ENCODE measurements at places on chromosomes 6 and 20.

DNA sequence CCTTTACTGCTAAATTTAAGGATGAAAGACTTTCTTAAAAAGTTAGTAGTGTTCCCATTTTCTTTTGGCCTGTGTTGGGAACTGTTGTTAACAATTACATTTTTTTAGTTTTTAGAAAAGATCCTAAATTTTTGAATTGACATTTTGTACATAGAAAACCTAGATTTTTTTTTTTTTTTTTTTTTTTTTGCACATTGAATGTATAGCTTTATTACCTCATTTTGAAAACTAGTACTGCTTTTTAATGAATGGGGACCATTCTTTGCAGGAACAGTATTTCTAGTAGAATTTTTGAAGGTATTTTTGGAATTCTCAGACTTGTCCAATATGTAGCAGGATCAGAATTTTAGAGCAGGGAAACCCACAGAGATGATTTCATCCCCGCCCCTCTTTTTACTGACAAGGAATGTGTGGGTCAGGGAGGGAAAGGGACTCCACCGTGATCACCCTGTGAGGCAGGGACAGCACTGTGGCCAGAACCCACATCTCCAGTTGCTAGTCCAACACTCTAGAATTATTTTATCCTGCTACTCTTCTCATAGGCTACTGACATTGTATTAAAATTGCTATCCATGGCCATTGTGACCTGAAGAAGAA is 154.4 kb upstream of the SUPT3H start:
- DNase-seq, result no peak

DNA sequence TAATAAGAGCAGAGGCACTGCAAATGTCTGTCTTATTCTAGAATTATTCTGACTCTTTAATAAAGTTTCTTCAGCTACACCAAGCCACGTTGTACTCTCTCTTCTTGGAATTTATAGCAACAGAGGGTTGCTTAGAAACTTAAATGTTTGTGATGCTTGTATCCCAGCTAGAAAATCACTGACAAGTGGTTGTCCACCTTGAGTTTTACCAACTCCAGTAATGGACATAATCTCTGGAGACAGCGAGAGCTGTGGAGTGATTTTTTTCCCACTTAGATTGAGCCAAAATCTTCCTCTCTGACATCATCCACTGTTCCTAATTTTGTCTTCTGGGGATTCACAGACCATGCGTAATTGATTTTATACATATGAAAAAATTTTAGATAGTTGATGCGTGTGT is 8.0 kb downstream of the ECT2L start:
- no peak for DNase-seq

- DNase-seq, result no peak
Measured at GRCh38 chr20:53698371-53698978, 104.8 kb upstream of the ZNF217 start.

DNA sequence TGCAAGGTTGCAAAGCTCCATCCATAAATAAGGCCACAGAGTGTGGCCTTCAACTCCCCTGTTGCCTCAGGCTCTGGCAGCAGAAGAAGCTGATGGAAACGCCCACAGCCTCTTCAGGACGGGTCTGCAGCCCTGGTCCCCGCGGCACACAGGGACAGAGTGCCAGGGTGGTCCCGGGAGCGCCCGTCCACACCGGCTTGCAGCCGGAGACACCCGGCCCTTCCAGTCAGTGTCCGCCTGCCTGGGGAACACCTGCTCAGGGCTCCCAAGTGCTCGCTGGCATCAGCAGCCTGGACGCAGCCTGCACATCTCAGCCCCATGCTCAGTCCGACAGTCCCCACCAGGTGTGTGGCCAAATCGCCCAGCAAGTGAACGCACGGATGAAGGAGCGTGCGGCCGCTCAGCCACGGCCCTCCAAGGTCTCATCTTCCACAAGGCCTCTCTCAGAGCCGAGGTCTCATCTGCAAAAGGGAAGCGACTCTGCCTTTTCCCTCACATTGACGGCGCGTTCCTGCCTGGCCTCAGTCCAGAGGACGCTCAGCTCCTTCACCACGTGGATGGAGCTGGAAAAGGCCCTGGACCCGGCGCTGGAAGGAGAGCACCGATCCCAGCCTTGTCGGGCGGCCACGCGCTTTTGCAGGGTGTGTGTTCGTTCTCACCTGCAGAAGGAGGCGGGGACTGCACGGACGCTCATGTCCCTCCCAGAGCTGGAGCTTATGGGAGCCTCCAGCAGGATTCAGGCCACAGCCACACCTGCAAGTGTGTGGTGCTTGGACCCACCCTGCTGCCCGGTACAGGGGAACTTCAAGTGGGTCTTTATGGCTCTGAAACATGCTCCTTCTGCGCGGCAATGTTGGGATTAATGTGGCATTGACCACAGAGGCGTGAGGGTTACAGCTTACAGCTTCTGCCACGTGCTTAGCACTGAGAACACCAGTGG is 180.4 kb downstream of the DLL1 start:
- DNase-seq, result no peak

- peak; percentile 68 for DNase-seq
Measured at GRCh38 chr6:104639668-104640067, 220.1 kb downstream of the HACE1 start.

DNA sequence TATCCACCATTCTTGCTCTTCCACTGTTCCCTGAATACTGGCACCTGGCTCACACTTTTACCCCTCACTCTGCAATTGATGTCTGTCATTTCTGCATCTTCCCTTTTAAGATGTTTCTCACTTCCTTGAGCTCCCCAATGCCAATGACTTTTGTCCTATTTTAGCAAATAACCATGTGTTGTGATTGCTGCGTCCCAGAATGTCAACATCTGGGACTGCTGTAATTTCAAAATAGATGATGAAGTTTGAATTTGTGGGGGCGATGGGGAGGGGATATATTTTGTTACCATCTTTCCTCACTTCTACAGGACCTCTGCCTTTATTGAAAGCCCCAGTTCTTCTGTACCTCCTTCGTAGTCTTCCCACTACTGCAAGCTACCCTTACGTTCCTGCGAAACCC is 40.0 kb upstream of the ADGRF5 start:
- DNase-seq, result no peak

DNA sequence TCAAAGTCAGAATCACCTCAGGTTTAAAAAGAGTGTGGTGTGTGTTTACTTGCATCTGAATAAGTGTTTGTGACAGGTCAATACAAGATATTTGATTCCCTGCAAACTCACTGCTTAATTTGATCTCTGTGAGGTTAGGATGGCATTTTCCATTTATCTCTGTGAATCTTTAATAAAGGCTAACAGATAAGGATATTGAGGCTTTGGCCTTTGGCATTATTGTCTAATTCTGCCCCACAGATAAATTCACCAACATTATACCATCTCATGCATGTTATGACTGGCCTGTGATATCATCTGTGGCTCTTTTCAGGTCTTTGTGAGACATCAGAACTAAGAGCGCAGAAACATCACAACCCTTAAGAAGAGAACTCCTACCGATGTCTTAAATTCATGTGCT is 84.7 kb downstream of the TRMT6 start:
- DNase-seq, result no peak

GRCh38 chr20:38834868-38835267 is 29.4 kb downstream of the PPP1R16B start:
- no peak for DNase-seq

GRCh38 chr6:73811706-73812105 is 115.7 kb downstream of the CD109 start:
- no peak for DNase-seq

- DNase-seq, result peak; percentile 32
Measured at GRCh38 chr20:32585011-32585585, at the start of gene NOL4L. NOL4L (minus strand) TSS chr20:32585333; CDS start chr20:32584890, 443 bp downstream.

DNA sequence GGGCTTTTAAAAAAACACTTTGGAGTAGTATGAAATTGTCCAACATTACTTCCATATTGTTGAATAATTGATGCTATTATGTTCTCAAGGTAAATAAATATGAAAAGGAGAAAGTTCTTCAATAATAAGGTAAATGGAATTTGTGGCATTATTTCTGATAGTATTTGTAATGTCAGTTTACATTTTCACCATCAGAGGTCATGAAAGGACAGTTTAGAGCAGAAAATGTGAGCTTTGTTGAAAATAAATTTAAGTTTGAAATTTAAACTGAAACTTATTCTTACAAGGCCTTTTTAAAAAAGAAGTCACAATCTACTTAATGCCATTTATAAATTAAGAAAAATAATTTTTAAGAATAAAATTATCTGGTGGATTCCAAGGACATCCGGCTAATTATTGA is 15.8 kb upstream of the CEP162 start:
- DNase-seq, result no peak

DNA sequence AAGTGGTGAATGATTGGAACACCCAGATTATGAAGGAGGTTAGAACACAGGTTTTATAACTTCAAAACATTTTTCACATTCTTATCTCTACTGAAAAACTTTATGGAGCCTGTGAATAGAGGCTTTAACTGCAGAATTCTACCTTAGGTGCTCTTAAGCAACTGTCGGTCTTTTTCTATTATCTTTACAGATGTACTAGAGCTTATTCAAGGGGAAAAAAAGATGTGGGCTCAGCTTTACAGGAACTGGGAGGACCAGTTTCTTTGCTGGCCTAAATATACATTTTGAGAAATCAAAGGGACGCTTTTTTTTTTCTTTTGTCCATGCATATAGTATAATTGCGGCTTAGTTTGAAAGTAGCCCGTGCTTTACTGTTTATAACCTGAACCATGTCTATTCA is 58.9 kb downstream of the UST start:
- DNase-seq, result no peak

DNA sequence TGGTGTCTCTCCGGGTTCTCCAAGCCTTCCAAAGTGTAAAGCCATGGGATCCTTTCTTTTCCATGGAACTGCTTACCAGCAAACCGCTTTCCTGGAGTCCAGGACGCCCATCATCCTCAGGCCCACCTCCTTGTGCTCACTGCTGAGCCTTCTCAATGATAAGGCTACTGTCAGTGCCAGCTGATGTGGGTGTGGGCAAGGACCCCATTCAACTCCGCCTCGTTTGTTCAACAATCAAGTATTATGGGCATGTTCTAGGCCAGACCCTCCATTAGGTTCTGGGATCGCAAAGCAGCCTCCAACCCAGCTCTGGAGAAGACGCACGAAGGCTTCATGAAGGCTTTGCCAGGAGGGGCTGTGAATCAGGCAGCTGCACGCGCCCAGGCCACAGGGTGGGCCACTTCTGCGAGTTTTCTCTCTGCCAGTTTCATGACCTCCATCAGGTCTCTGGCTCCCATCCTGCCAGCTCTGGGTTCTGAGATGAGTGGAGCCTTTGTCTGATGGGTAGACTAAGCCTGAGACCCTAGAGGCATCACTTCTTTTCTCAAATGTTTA is 177.1 kb downstream of the MRPL14 start:
- DNase-seq, result no peak

- DNase-seq, result no peak
Measured at GRCh38 chr6:78868116-78868515, 765 bp downstream of the IRAK1BP1 start.

DNA sequence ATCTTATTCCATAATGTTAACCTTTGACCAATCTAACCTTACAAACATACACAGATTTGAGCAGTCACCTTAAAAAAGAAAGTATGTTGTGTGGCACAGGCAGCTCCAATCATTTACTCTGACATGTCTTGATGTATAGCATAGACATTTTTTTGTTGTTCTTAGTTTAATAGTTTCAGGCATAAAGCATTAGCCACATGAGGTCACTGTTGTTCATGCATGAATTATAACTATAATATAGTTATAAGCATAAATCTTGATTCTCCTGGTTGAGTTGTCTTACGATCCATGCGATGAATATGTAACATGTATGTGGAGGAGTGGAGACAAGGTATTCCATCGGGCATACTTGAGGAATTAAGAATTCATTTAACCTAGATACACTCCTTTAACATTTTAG is 26.1 kb upstream of the NKAIN2 start:
- DNase-seq, result no peak

DNA sequence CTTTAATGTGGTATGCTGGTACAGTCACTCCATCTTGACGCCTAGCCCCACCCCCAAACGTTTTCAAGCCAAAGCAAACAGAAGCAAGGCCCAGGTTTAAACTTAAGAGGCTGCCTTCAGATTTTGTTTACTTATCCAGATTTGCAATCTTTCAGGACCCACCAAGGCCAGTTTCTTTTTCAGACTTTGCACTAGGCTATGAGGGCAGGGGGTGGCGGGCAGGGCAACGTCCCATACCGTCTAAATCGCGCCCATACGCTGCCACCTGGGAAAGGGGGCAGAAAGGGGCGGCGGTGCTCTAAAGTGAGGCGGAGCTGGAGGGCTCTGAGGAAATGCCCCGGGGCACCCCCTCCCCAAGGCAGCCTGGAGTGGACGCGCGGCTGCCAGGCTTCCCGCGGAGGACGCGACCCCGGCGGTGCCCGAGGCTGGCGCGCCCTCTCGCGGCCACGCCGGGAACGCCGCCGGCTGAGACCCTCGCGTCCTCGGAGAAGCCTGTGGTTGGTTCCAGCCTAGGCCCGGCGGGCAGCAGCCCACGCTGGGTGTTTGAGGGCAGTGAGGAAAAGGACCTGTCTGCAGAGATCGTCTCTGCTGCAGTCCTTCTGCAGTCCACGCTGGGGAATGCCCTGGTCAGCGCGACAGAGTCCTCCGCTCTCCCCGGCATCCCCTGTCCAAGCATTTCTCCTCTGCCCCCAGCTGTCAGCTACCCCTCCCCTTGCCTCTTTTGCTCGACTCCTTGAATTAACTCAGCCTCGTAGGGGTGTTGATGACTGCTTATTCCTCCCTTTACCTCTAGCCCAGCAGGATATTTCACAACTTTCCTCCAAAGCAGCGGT is 129.2 kb upstream of the PRND start:
- DNase-seq, result peak; percentile 31

DNA sequence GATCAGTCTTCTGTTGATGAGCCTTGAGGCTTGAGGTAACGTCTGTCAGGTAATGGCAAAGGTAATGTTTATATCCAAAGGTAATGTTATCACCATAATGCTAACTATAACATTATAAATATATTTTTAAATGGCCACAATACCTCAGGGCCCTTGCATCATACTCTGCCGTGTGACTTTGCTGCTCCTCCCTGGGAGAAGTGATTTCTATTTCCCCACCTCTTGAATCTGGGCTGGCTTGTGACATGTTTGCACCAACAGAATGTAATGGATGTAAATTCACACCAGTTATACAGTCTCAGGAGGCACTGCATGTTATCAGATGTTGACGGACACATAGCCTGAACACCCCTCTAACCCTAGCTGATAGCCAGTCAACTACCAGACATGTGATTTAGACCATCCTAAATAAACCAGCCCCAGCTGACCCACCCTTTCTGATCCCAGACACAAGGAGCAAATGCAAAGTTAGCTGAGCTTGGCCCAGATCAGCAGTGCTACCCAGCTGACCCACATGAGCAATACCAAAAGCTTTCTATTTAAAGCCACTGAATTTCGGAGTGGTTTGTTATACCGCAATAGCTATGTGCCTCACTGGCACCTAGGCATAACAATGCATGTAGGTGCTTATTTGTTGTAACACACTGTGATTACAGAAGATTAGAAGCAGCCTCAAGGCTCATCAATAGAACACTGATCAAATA is 93.8 kb upstream of the SIRPA start:
- DNase-seq, result no peak

DNA sequence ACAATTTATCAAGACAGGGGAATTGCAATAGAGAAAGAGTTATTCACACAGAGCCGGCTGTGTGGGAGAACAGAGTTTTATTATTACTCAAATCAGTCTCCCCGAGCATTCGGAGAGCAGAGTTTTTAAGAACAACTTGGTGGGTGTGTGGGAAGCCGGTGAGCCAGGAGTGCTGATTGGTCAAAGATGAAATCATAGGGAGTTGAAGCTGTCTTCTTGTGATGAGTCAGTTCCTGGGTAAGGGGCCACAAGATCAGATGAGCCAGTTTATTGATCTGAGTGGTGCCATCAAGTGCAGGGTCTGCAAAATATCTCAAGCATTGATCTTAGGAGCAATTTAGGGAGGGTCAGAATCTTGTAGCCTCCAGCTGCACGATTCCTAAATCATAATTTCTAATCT is 50.0 kb upstream of the ECI2 start:
- no peak for DNase-seq

- no peak for DNase-seq
Measured at GRCh38 chr6:132400555-132400882, 756 bp downstream of the MOXD1 start.
